Kasumi-1 (cell line): ENCODE measurements at places on chromosomes 3 and 15.

- DNase-seq: peak; percentile 80
Observed at GRCh38 chr3:44323341-44323955, 15.1 kb upstream of the TCAIM start.

GRCh38 chr3:42823351-42823750 is 14.1 kb downstream of the ACKR2 start:
- no peak for DNase-seq

- DNase-seq: no peak
Observed at GRCh38 chr3:143935678-143936077, 35.9 kb upstream of the DIPK2A start.

DNA sequence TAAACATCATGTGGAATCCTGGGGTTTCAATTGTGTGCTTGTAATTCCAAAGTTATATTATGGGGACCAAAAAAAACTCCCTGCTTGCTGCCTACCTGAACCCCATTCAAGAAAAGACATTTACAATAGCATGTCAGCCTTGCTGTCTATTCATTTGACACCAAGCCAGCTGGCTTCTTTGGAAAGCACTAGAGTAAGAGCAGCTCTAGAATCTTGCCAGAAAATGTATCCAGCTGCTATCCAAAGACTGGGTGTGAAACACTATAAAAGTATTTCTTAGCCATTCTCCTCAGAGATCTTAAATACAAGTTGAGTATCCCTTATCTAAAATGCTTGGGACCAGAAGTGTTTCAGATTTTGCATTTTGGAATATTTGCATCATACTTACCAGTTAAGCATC is 87.4 kb downstream of the RAD18 start:
- no peak for DNase-seq

DNA sequence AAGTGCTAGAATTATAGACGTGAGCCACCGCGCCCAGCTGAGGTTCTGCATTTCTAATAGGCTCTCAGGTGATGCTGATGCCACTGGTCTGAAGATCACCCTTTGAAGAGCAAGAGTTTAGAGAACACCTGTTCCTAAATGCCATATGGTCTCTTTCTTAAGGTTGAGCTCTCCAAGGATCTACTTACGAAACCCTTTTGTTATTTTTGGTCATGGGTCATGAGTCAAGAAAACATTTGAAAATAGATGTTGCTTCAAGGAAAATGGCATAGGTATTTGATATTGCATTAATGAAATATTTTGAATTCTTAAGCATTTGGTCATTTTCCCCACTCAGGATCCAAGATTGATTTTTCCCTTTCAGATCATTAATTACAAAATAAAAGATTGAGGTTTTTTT is 74.7 kb upstream of the SOX2 start:
- DNase-seq: no peak

- no peak for DNase-seq
Observed at GRCh38 chr3:43733459-43734384, 43.0 kb downstream of the ABHD5 start.

- no peak for DNase-seq
Observed at GRCh38 chr15:83284559-83285283, at the start of gene BNC1. TSS of gene BNC1 (minus strand) at chr15:83284664. CDS start at chr15:83284628, 36 bp downstream.

DNA sequence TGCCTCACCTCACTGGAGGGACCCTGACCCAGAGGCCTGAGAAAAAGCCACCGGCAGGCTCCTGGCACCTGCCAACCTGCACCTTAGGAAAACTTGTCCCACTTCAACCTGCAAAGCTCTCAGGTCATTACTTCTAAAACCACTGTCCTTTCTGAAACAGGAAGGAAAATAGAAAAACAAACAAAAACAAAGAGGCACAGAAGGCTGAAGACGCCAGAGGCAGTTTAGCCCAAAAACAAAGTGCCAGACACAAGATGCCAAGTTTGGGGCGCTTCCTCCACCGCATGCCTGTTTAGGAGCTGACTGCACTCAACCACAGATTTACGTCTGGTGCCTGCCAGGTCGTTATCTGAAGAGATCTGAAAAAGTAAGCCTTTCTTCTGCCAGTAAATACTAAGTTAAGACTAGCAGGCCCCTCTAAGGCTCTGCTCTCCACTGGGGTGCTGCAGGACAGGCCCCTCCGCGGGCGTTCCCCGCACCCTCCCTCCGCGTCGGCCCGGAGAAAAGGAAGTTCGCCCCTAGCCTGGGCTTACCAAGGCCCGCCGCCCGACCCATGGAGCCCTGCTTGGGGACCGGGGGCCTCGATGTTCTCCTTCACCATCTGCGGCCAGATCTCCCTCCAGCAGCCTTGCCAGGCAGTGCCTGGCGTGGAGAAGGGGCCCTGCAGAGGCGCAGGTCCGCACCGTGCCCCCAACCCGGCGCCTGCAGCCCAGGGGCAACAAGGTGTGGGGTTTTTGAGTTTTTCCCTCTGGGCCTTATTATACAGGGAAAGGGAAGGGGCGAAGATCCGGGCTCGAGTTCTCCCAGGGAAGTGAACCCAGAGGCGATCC is 1.3 kb downstream of the GOLGA8A start:
- DNase-seq: no peak

GRCh38 chr15:90427185-90427584 is 39.1 kb downstream of the IQGAP1 start:
- DNase-seq: no peak

- DNase-seq: no peak
Observed at GRCh38 chr15:82664021-82664420, 16.9 kb upstream of the CPEB1 start.

GRCh38 chr3:131174752-131175151 is 148.1 kb downstream of the NEK11 start:
- DNase-seq: peak; percentile 82

- DNase-seq: no peak
Observed at GRCh38 chr3:101011136-101011535, 17.9 kb upstream of the ABI3BP start.

- DNase-seq: no peak
Observed at GRCh38 chr3:14801031-14801430, 17.7 kb upstream of the FGD5 start.

DNA sequence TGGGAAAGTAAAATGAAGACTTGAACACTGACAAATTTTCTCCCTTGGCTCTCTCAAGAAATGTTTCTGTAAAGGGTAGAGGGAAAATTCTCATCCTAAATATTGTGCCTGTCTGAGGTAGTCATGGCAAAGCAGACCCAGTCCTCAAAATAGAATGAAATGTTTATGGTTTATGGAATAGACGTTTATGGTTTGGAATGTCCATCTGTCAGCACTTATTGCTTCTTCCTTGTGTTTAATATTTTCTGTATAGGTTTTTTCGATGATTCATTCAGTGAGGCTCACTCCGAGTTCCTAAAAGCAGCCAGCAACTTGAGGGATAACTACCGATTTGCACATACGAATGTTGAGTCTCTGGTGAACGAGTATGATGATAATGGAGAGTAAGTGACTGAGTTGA is 13.9 kb downstream of the ELL3 start:
- DNase-seq: no peak

- DNase-seq: no peak
Observed at GRCh38 chr3:53238051-53238850, 17.6 kb downstream of the TKT start.

DNA sequence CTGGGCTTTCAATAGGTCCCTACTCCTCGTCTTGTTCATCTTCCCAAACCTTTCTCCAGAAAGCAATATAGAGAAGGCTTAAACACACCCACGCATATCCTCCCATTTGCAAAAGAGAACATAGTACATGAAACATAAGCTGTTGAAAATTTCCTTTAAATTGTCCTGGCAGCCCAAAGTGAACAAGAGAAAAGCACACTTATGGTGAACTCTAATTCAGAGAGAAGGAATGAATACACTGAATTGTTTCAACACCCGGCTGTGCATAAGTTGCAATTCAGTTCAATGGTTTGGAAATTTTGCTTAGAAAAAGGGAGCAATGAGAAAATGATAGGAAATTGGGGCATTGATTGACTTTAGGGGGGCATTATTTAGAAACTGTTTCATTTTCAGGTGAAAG is 202.6 kb downstream of the TIGIT start:
- DNase-seq: no peak

- DNase-seq: no peak
Observed at GRCh38 chr3:141093397-141093796, 42.2 kb downstream of the SPSB4 start.

GRCh38 chr15:81023483-81024264 is 23.0 kb downstream of the TLNRD1 start:
- peak; percentile 31 for DNase-seq

DNA sequence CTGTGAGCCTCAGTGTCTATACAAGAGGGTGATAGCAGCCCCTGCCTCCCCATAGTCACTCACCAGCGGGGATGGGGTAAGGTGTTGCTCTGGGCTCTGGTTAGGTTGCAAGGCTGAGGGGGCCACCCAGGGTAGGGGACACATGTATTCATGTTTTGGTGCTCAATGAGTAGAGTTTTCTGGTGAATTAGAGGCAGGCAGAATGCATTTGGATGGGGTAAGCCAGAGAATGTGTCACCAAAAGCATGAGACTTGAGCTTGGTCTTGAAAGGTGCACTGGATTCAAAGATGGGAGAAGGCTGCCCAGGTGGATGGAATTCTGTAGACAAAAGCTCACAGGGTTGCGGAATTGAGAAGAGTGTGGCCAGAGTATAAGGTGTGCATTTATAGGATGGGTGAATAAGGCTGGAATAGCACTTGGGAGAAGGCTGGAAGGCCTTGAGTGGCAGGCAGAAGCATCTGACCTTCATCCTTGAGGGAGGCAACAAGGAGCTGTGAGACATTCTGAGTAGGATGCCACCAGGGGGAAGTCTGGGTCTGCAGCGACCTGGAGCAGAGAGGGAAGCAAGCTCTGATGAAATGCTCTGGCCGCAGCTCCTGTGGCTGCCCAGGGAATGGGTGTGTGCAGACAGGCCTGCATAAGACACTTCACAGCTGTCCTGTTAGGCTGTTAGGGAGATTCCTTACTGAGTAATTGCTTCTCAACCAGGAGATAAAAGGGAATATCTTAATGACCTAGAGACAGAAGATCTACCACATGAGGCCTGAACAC is 149.6 kb downstream of the CHDH start:
- DNase-seq: no peak

GRCh38 chr3:100932491-100932890 is 60.7 kb downstream of the ABI3BP start:
- DNase-seq: no peak
